Neural progenitor cell (in vitro differentiated cells): ENCODE measurements at places on chromosomes 5 and 9.

- DNase-seq, result no peak
Observed at GRCh38 chr5:166340039-166340438, 1951.4 kb upstream of the WWC1 start.

DNA sequence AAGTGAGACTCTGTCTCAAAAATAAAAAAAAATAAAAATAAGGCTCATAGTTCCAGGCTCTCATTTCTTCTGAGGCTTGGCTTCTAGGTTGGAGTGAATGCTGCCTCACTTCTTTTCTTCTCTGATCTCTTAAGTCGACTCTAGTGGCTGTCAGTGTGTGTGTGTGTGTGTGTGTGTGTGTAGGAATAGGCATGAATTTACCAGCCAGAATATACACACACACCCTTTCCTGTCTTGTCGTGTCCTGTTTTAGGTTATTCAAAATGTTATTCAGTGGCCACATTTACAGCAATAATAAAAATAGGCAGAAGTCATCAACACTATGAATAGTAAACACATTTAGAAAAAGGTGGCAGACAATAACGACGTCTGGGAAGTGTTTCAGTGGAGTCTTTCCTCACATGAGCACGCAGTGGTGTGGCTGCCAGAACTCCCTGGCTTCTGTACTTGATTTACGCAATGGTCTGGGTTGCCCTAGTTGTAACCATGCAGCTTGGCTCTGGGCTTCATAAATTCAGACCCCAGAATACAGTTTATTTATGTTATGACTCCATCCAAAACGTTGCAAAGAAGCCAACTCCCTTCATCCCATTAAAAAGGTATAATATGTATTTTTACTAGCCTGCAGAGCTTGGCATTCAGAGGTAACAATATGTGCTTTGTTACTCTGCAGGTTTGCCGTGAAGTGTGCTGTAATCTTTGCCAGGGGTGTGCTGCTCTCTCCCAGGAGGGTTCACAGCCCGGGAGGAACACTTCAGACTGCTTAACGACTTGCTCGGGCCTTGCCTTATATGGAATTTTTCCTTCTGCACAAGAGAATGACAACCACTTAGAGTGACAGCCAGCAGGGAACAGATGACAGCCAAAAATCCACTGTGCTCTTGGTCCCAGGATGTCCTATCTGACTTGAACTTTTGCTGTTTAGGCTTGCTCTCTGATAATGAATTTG lies 34.4 kb upstream of the PALM2AKAP2 start:
- DNase-seq, result peak; percentile 56

DNA sequence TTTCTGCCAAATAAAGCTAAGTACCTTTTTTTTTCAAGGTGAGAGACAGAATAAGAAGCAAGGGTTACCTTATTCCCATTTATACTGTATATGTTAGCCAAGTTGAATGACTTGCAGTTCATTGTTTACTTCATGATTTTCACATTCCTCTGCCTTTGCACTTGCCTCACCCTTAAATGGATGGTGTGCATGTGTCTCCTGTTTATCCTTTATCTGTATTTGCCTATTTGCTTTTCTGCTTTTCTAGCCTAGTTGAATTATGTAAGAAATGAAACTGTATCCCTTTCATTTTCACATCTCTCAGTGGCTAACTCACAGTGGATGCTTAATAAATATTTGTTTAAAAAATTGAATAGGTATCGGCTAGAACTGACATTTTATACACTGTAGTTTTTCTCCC lies 200.8 kb upstream of the ST8SIA4 start:
- DNase-seq, result no peak

DNA sequence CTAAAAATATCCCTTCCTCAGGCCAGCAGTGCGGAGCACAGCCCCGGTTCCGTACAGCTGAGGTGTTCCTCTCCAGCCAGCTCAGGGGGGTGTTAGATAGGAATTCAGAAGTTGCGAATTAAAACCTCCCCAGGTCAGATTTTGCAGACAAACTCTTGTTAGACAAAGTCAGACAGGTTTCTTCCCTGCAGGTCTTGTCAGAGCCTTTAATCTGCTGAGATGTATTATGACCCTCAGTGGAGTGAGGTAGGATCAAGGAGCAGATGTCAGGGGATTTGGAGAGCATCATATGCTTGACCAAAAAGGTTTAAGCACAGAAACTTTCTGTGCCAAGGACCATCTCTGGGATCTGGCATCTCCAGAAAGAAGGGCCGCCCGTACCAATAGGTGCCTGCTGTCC lies 60.1 kb downstream of the NTNG2 start:
- no peak for DNase-seq

DNA sequence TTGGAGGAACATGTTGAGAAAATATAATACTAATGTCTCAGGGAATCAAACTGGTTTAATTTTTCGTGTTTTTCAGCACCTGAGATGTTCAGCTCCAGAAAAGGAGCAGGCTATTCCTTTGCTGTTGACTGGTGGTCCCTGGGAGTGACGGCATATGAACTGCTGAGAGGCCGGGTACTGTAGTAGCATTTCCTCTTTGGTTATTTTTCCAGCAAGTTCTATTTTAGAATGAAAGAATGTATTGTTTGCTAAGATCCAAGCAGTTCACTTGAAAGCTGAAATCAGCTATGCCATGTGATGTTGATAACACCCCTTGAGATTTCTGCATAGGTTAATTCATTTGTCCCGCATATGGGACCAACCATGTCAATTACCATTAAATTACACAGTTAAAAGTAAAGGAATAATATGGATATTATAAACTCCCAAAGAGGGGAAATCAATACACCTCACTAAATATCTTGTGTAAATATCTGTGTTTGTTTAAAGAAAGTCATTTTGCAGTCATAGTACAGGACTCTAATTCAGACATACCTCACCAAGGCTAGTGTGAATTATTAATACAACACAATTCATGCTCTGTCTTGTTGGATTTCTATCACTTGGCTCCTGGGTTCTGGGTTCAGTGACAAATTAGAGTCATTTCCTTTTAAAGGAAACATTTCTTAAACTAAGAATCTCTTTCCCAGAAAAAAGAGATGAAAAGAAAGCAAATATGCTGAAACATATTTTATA lies 126.8 kb downstream of the STK32A start:
- DNase-seq, result no peak
